Hematopoietic multipotent progenitor cell treated with erythropoietin and hydrocortisone succinate and interleukin-3 and kit ligand, for 17 days (in vitro differentiated cells): ENCODE measurements at places on chromosomes 1 and 21.

- no peak for DNase-seq
These were observed 72.8 kb upstream of the PAX7 start for GRCh38 chr1:18557621-18558465.

GRCh38 chr1:107135463-107135862 is 5.4 kb upstream of the NTNG1 start:
- no peak for DNase-seq

DNA sequence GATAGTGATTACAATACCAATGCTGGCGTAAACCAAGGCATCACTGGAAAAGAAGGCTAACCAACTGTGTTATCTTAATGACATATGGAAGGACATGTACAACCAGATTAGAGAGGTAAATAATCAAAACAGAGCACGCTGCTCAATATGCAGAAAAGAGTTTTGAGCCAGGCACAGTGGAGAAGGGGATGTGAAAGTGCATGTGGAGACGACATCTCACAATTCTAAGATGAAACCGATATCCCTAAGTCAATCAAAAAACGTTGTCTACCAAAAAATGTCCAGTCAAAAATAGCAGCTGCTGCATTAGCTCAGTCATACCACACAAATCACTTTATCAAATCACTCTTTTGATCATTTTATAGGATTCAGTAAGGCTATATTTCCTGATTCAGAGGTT is 116.3 kb upstream of the OLIG2 start:
- DNase-seq: no peak

DNA sequence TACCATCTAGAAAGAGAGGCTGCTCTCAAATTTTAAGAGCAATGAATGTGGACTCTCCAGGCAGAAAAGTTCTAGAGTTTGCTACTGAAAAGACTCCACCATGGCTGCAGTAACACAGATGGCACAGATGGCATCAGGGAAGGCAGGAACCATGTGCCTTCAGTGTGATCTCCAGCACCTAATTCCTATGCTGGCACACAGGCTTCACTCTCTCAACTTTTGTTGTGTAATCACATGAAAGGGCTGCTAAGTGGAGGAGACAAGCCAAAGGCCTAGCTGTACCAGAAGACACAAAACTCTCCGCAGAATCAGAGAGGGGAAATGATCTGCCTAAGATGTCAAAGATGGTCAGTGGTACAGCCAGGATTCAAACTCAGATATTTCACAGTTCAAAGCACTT is 31.1 kb downstream of the ERI3 start:
- no peak for DNase-seq

DNA sequence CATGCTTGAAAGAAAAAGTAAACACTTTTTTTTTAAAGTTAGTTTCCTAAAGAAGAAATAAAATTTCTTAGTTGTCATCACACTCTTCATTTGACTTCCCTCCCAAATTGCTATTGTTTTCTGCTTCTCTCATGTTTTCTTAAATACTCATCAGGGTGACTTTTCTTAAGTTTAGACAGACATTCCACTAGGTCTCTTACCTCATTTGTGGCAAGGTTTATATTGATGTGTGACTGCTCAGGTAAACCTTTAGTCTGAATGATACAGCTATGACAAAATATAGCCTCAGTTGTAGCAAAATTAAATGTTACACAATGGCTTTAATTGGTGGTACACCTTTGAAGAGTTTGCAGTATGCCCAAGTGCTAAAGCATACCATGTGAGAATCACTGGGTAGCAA is 78.6 kb downstream of the ATF6 start:
- DNase-seq: no peak

- no peak for DNase-seq
These were observed 64.7 kb downstream of the SCCPDH start for GRCh38 chr1:246788895-246789338.

GRCh38 chr1:58816747-58817221 is 32.9 kb upstream of the JUN start:
- no peak for DNase-seq

GRCh38 chr1:159916242-159917051 is 8.9 kb downstream of the TAGLN2 start:
- no peak for DNase-seq
